Smooth muscle cell of the pulmonary artery (primary cell): ENCODE measurements at places on chromosomes 3 and 15. TPM values are rescaled to one million over a fixed set of nuclear protein-coding genes. Genes with fewer than 3 reads are reported as not detected.

Gene TUSC2
- total RNA-seq: 14.5 and 18.3 TPM in 2 replicates

Gene SLC9A9
- total RNA-seq: 2.4 and 6.6 TPM in 2 replicates

Gene TERB2
- total RNA-seq: not detected in 2 replicates

Gene PEX5L
- total RNA-seq: 0.07 and 5.6 TPM in 2 replicates

Gene TNK2
- total RNA-seq: 11.5 and 18.4 TPM in 2 replicates

Gene FBXW12
- not detected in 2 replicates for total RNA-seq

Gene CPN2
- total RNA-seq: not detected in 2 replicates

Gene FANCD2OS
- total RNA-seq: not detected in 2 replicates

Gene CRYGS
- total RNA-seq: 0.89 and 1.1 TPM in 2 replicates

Gene BSN
- 0.07 and 0.17 TPM in 2 replicates for total RNA-seq

Gene RTF1
- total RNA-seq: 12.1 and 13.5 TPM in 2 replicates

Gene ISL2
- total RNA-seq: 0.46 TPM in 1 of 2 replicates, not detected in the other

Gene PIGZ
- 3.4 TPM in 2 replicates for total RNA-seq

Gene UACA
- 133 and 231 TPM in 2 replicates for total RNA-seq

Gene DPPA4
- total RNA-seq: under 0.01 TPM in 1 of 2 replicates, not detected in the other

Gene COL7A1
- 32.6 and 40.7 TPM in 2 replicates for total RNA-seq

Gene IL17RB
- under 0.01 TPM in 1 of 2 replicates, not detected in the other for total RNA-seq

Gene CGNL1
- 5.3 and 8.0 TPM in 2 replicates for total RNA-seq

Gene GOLGA8G
- not detected in 2 replicates for total RNA-seq

Gene INSYN1
- 1.3 and 3.3 TPM in 2 replicates for total RNA-seq

Gene ARNT2
- 4.1 and 10.4 TPM in 2 replicates for total RNA-seq

Gene PLOD2
- total RNA-seq: 819 and 1,169 TPM in 2 replicates

Gene EXD1
- not detected in 2 replicates for total RNA-seq

Gene DUSP7
- 11.1 and 17.5 TPM in 2 replicates for total RNA-seq

Gene TMEM108
- total RNA-seq: 0.20 TPM in 1 of 2 replicates, not detected in the other

Gene NANOGP8
- not detected in 2 replicates for total RNA-seq

Gene GOLGA8K
- total RNA-seq: 0.36 and 0.46 TPM in 2 replicates

Gene TGM4
- not detected in 2 replicates for total RNA-seq

Gene FSD2
- total RNA-seq: not detected in 2 replicates

Gene GMNC
- 0.07 TPM in 2 replicates for total RNA-seq

Gene GJD2
- not detected in 2 replicates for total RNA-seq

Gene SPATA12
- 0.10 TPM in 1 of 2 replicates, not detected in the other for total RNA-seq

Gene RNU6-1
- not detected in 2 replicates for total RNA-seq

Gene MED12L
- 0.17 and 1.0 TPM in 2 replicates for total RNA-seq

Gene SNURF
- 26.2 and 40.3 TPM in 2 replicates for total RNA-seq

Gene KLHL6
- under 0.01 TPM in 1 of 2 replicates, not detected in the other for total RNA-seq

Gene MUC4
- total RNA-seq: under 0.01 TPM in 1 of 2 replicates, not detected in the other

Gene GPR62
- total RNA-seq: 0.07 TPM in 1 of 2 replicates, not detected in the other

Gene CFAP44
- 4.2 and 5.3 TPM in 2 replicates for total RNA-seq

Gene ITIH1
- total RNA-seq: 0.17 and 0.33 TPM in 2 replicates

Gene GCSAM
- total RNA-seq: not detected in 2 replicates

Gene CAMKV
- total RNA-seq: not detected in 2 replicates

Gene CYP11A1
- total RNA-seq: 0.26 and 0.50 TPM in 2 replicates

Gene STXBP5L
- not detected in 2 replicates for total RNA-seq

Gene LYZL4
- not detected in 2 replicates for total RNA-seq

Gene ACAD11
- 57.7 and 86.2 TPM in 2 replicates for total RNA-seq

Gene MUSTN1
- 0.13 TPM in 1 of 2 replicates, not detected in the other for total RNA-seq

Gene A4GNT
- not detected in 2 replicates for total RNA-seq

Gene SMARCC1
- 24.0 and 30.4 TPM in 2 replicates for total RNA-seq

Gene WDR49
- 0.07 and 0.56 TPM in 2 replicates for total RNA-seq

Gene CFAP100
- not detected in 2 replicates for total RNA-seq

Gene CATSPER2
- total RNA-seq: 1.3 and 2.0 TPM in 2 replicates
